ENCODE measurements at places on chromosomes 11 and 22.

DNA sequence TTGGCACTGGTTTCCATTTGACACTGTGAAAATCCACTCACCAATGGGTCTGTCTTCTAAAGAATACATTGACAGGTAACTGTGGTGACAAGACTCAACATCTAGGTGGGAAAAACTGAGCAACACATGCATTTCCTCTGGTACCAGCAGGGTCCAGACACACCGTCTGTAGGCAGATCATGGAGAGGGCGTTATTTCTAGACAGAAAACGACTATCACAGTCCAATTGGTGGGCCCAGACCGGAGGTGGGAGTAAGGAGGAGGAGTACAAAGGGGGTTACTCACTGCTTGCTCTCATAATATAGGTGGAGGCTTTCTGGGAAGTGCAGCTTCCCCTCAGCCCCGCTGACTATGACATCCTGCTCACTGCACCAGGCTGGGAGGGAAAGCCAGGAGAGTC lies 9.9 kb downstream of the OVCH2 start:
- DNase-seq: no peak

GRCh38 chr11:1197886-1198560 lies 24.8 kb upstream of the MUC5B start:
- no peak for DNase-seq

GRCh38 chr11:114848027-114848426 lies 169.7 kb downstream of the NXPE2 start:
- no peak for DNase-seq

- no peak for DNase-seq
Measured at GRCh38 chr11:64263021-64263946, 12.0 kb downstream of the PLCB3 start.

All from epithelial cell of prostate (primary cell).